ENCODE measurements at places on chromosomes 1 and 21.

DNA sequence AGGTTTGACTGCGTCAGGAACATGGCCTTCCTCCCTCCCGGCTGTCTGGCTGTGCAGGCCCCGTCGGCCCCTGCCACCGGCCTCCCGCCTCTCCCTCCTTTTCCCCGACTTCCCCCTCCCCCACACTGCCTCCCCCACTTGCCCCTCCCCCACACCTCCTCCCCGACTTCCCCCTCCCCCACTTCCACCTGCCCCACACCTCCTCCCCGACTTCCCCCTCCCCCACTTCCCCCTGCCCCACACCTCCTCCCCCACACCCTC, 52.6 kb downstream of the SLC19A1 start:
- H3K36me3 ChIP-seq, result peaks cover 10% of the 10 kb centered on the region
- peak overlapping the region; percentile 64 for H3K27ac ChIP-seq
- no peak overlapping the region for H3K4me3 ChIP-seq
- H3K27me3 ChIP-seq, result no peaks in the 10 kb centered on the region
- DNase-seq, result no peak
- H3K4me1 ChIP-seq, result no peaks in the 10 kb centered on the region

DNA sequence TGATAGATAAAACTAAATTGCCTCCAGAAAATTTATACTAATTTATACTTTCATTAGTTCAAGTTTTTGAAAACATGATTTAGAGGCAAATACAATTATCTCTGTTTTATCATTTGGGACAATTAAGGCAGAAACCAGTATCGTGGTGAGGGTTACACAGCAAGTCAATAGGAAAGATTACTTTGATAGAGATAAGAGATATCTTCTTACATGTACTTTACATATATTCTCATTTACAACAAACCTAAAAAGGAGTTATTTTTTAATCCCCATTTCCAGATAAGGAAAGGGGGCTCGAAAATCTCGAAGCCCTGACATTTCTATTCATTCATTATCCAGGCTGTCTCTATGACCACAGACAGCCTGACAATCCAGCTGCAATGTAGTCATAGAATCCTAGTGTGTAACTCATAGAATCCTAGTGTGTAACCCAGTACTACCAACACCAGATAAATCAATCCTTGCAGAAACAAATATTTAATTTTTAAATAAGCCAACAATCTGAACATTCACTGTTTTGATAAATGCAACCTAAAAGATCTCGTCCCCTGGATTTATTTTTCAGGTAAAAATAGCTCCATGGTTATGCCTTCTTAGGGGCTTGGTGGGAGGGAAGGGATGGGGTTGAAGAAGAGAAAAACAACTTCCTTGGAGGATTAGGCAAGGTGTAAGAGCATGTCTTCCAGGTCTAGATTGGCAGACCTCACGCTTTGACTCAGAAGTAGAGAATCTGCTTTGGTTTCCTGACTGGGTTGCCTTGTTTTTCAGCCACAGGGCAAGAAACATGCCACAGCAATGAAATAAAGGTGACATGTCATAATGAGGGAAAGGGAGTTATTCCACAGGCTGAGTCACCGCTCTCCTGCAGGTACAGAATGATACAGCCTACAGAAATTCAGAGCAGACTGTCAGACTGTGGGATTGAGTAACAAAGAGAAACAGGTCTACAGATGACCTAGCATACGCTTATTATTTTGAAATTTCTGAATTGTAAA, 45.6 kb downstream of the IRF2BP2 start:
- DNase-seq, result no peak
- H3K27me3 ChIP-seq, result no peaks in the 10 kb centered on the region
- H3K4me1 ChIP-seq, result no peaks in the 10 kb centered on the region
- no peak overlapping the region for H3K27ac ChIP-seq

- H3K4me1 ChIP-seq, result peaks cover 14% of the 10 kb centered on the region
- no peaks in the 10 kb centered on the region for H3K27me3 ChIP-seq
- no peak overlapping the region for H3K4me3 ChIP-seq
- H3K27ac ChIP-seq, result no peak overlapping the region
- peaks cover 55% of the 10 kb centered on the region for H3K36me3 ChIP-seq
- no peak for DNase-seq
Measured at GRCh38 chr1:7985851-7986612, 24.5 kb downstream of the PARK7 start.

GRCh38 chr1:202516434-202516877, 168.0 kb downstream of the PPP1R12B start:
- no peaks in the 10 kb centered on the region for H3K27me3 ChIP-seq
- H3K36me3 ChIP-seq, result no peaks in the 10 kb centered on the region
- peaks cover 5% of the 10 kb centered on the region for H3K4me1 ChIP-seq
- H3K27ac ChIP-seq, result no peak overlapping the region
- DNase-seq, result no peak

DNA sequence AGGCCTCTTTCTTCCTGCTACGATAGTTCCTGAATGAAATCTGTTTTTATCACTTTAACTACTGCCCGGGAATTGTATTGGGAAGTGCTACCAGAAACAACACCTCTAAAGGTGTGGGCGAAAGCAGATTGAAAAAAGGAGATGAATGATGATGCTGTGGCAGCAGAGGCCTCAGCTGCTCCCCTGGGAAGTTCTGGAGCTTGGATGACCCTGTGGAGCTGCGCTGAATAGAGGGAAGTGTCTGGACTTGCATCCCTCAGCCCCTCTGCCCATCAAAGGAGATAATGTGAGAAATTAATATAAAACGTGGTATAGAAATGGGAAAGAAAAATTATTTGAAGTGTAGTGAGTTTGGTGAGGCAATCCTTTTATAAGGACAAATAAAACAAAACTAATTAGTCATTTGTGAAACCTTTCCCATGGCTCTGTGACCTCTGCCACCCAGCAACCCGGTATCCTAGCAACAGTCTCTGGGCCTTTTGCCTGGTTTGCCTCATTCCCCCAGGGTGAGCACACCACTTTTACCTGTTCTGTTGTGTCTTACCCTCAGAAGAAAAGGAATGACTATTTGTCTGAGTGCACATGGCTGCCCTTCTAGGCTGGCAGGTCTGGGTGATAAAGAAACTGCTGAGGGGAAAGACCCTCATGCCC, 21.3 kb downstream of the OVAAL start:
- H3K27ac ChIP-seq, result no peak overlapping the region
- no peaks in the 10 kb centered on the region for H3K27me3 ChIP-seq
- DNase-seq, result no peak
- no peak overlapping the region for H3K4me3 ChIP-seq

- H3K4me3 ChIP-seq, result no peak overlapping the region
- DNase-seq, result no peak
- H3K27ac ChIP-seq, result peak overlapping the region; percentile 61
- H3K27me3 ChIP-seq, result no peaks in the 10 kb centered on the region
- no peaks in the 10 kb centered on the region for H3K36me3 ChIP-seq
Measured at GRCh38 chr1:54297596-54298283, 97.8 kb downstream of the MRPL37 start.

- no peaks in the 10 kb centered on the region for H3K27me3 ChIP-seq
- H3K4me1 ChIP-seq, result no peaks in the 10 kb centered on the region
- no peak within 1 kb of the TSS for H3K4me3 ChIP-seq
- no peaks in the 10 kb centered on the region for H3K36me3 ChIP-seq
- peak; percentile 77 for DNase-seq
Measured at GRCh38 chr1:241957692-241958494, at the start of gene BECN2. Gene BECN2, plus strand, starts transcription at chr1:241957767. Its CDS starts 0 bp downstream, at chr1:241957767.

GRCh38 chr1:78722947-78723346, 73.3 kb downstream of the IFI44 start:
- no peaks in the 10 kb centered on the region for H3K4me1 ChIP-seq
- no peaks in the 10 kb centered on the region for H3K27me3 ChIP-seq
- DNase-seq, result no peak
- H3K4me3 ChIP-seq, result no peak overlapping the region
- H3K36me3 ChIP-seq, result no peaks in the 10 kb centered on the region

DNA sequence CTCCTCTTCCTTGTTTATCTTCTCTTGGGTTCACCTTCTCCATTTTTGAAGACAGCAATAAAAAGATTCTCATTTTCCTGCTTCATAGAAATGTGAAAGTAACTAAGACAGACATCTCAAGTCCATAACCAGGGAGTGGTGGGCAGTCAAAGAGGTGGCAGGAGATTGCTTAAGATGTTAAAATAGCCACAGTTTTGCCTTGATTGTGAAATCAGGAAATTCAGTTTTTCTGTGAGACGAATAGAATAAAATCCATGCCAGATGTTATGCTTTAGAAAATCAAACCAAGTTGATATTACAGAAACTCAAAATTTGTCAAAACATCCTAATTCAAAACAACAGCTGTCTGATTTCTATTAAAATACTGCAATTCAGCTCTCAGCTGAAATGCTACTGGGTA, 57.2 kb downstream of the TNN start:
- H3K4me1 ChIP-seq, result peaks cover 27% of the 10 kb centered on the region
- H3K4me3 ChIP-seq, result no peak overlapping the region
- H3K27me3 ChIP-seq, result no peaks in the 10 kb centered on the region
- no peaks in the 10 kb centered on the region for H3K36me3 ChIP-seq

- H3K4me1 ChIP-seq, result no peaks in the 10 kb centered on the region
- DNase-seq, result no peak
- no peak overlapping the region for H3K27ac ChIP-seq
- H3K36me3 ChIP-seq, result no peaks in the 10 kb centered on the region
Measured at GRCh38 chr1:53274541-53275185, 36.3 kb upstream of the MAGOH start.

- H3K27ac ChIP-seq, result no peak overlapping the region
- H3K4me3 ChIP-seq, result no peak overlapping the region
- no peaks in the 10 kb centered on the region for H3K27me3 ChIP-seq
- DNase-seq, result no peak
Measured at GRCh38 chr21:41858466-41859296, 20.5 kb downstream of the PRDM15 start.

GRCh38 chr21:42671778-42672593, 18.6 kb downstream of the PDE9A start:
- H3K27ac ChIP-seq, result no peak overlapping the region
- no peak for DNase-seq
- no peaks in the 10 kb centered on the region for H3K36me3 ChIP-seq
- no peaks in the 10 kb centered on the region for H3K27me3 ChIP-seq
- no peak overlapping the region for H3K4me3 ChIP-seq
- H3K4me1 ChIP-seq, result no peaks in the 10 kb centered on the region

DNA sequence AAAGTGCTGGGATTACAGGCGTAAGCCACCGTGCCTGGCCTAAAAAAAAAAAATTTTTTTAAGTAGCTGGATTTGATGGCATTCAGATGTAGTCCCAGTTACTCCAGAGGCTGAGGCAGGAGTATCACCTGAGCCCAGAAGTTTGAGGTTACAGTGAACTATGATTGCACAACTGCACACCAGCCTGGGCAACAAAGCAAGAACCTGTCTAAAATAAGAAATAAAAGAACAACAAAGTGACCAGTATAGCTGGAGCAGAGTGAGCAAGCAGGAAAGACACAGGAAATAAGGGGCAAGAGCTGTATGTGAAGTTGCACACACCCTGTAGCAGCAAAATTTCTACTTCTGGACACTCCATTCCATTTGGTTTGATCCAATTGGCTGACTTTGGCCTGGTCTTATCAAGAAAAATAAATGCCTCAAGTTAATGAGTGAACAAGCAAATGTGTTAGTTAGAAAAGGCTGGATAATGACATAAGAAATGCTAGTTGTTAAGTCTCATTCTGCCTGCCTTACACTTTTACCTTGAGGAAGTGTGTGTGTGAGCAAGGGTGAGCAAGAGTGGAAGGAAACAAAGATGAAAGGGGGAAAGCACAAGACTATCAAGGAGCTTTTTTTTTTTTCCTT, 7.9 kb downstream of the ATP5IF1 start:
- H3K4me3 ChIP-seq, result no peak overlapping the region
- H3K27ac ChIP-seq, result no peak overlapping the region
- no peaks in the 10 kb centered on the region for H3K27me3 ChIP-seq
- peaks cover 32% of the 10 kb centered on the region for H3K4me1 ChIP-seq
- peaks cover 4% of the 10 kb centered on the region for H3K36me3 ChIP-seq

- no peaks in the 10 kb centered on the region for H3K4me1 ChIP-seq
- no peak for DNase-seq
- peaks cover 47% of the 10 kb centered on the region for H3K36me3 ChIP-seq
- H3K27me3 ChIP-seq, result no peaks in the 10 kb centered on the region
Measured at GRCh38 chr21:42538479-42539275, 25.0 kb downstream of the SLC37A1 start.

GRCh38 chr1:62590255-62590969, 6.9 kb upstream of the ANGPTL3 start:
- H3K36me3 ChIP-seq, result no peaks in the 10 kb centered on the region
- no peak for DNase-seq
- no peak overlapping the region for H3K4me3 ChIP-seq
- no peaks in the 10 kb centered on the region for H3K27me3 ChIP-seq

DNA sequence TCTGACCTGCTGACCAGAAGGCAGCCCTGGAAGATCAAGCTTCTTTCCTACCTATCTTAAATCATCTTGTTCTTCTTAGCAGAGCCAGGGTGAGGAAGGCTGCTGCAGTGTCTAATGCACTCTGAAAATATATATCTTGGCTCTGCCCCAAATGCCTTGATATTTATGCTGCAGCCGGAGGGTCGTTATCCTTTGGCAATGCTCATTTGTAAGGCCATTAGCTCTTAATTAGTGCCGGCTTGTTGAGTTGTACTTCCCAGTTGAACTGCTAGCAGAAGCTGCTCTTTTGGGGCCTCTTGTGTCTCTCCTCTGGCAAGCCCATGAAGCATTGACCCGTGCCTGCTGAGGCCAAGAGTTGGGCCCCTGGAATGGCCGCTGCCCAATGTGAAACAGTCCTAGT, 4.2 kb upstream of the GNL2 start:
- H3K27ac ChIP-seq, result no peak overlapping the region
- no peaks in the 10 kb centered on the region for H3K36me3 ChIP-seq
- H3K4me3 ChIP-seq, result no peak overlapping the region
- DNase-seq, result no peak

DNA sequence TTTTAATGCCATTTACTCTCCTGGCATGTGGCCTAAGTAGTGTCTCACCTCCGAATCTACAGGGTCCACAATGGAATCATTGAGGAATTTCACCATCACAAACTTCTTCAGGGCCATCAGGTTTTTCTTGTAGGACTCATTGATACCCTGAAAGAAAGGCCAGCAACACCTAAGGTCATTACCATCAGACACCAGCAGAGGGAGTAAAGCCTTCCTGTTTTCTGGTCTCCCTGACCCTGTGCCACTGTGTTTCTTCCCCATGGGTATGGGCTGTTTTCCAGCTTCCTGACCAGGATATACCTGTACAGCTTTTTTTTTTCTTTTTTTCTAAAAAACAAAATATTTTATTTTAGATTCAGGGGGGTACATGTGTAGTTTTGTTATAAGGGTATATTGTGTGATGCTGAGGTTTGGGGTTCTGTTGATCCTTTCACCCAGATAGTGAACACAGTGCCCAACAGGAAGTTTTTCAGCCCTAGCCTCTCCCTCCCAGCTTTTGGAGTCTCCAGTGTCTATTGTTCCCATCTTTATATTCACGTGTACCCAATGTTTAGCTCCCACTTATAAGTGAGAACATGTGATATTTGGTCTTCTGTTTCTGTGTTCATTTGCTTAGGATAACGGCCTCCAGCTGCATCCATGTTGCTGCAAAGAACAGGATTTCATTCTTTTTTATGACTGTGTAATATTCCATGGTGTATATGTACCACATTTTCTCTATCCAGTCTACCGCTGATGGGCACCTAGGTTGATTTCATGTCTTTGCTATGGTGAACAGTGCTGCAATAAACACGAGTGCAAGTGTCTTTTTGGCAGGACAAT, 18.3 kb downstream of the PPT1 start:
- DNase-seq, result no peak
- H3K36me3 ChIP-seq, result peaks cover 4% of the 10 kb centered on the region
- peaks cover 33% of the 10 kb centered on the region for H3K4me1 ChIP-seq
- no peaks in the 10 kb centered on the region for H3K27me3 ChIP-seq
- H3K27ac ChIP-seq, result no peak overlapping the region

GRCh38 chr1:215845234-215845891, 278.3 kb downstream of the KCTD3 start:
- H3K4me3 ChIP-seq, result no peak overlapping the region
- no peak for DNase-seq
- H3K36me3 ChIP-seq, result no peaks in the 10 kb centered on the region
- no peaks in the 10 kb centered on the region for H3K27me3 ChIP-seq
